Stimulated activated CD8-positive, alpha-beta memory T cell treated with anti-CD3 and anti-CD28 coated beads, Interleukin-15, amount 100 ng/mL, for 48 hours (primary cell): ENCODE measurements at places on chromosomes 7 and 10.
A peak's percentile ranks its signal among the peaks of the same experiment; 100 is the strongest.

GRCh38 chr10:51705774-51706173 lies 6.4 kb upstream of the CSTF2T start:
- DNase-seq, result no peak

GRCh38 chr7:100406767-100407166 lies 21.7 kb downstream of the ZCWPW1 start:
- DNase-seq, result no peak

DNA sequence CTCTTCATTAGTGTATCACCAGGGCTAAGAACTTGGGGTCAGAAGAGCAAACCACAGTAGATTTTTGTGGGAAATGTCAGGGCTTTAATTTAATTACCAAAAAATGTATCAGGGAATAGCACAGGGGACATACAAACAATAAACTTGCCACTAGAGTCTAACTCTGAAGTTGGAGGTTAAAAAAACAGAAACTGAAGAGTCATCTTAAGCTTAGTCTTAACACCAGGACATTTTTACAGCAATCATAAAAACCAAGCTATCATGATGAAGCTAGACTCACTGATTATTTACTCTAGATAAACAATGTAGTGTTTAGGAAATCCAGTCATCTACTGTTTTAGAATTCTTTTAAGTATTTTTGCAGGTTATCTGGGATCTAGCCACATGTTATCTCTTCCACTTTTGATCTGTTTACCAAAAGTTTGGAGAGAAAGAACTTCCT lies 48.4 kb upstream of the GLI3 start:
- DNase-seq, result no peak

DNA sequence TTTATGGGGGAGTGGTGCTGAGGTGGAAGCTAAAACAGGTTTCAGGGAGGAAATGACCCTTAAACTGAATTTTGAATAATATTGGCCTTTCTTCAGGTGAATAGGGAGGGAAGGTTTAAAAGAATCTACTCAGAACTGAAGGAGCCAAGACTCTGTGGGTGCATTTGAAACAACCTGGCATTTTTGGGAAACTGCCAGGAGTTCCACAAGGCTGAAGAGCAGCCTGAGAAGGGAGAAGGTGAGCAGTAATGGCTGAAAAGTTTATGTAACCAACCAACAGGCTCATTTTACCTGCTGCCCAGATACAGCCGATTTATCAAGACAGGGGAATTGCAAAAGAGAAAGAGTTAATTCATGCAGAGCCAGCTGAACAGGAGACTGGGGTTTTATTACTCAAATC lies 4.0 kb upstream of the PANK1 start:
- DNase-seq, result no peak

GRCh38 chr10:28571265-28571664 lies 38.3 kb downstream of the WAC start:
- DNase-seq, result no peak

- no peak for DNase-seq
Observed at GRCh38 chr7:158016180-158017097, 571.2 kb downstream of the PTPRN2 start.

DNA sequence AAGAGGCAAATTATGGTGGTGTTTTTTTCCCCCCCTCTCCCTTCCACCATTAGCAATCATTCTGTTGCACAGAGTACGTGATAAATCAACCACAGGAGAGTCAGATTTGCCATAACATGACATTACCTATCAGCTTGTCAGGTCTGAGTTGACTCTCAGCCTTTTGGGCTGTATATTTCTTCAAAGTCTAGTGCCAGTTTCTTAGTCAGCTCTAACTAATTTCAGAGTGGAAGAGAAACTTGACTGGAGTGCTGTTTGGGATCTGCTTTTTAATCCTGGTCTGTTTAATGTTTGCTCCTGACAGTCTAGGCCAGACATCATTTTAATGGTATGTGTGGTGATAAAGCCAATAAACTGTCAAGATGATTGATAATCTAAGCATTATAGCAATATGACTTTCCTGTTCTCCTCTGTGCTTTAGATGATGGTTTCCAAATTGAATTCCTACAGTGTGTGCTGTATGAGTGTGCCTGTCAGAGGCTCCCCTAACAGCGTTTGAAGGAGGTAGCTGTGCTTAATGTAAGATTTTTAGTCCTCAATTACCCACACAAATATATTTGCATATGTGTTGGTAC lies 76.9 kb downstream of the LRMDA start:
- no peak for DNase-seq

DNA sequence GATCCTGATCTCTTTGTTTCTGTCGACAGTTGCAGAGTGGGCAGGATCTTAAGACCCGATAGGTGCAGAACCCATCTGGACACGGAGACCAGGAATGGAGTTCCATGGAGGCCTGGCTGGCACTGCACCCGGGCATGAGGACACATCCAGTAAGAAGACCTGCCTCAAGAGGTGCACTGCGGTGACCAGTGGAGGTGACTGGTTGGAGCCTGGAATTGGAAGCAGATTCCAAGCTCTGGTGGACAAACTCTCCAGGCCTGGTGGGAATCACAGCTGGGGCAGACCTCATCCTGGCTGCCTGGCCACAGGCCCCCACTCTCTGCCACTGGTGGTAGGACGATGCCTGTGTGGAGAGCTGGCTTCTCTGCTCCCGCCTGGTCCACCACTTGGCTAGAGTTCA lies 31.0 kb downstream of the ZNF775 start:
- no peak for DNase-seq

DNA sequence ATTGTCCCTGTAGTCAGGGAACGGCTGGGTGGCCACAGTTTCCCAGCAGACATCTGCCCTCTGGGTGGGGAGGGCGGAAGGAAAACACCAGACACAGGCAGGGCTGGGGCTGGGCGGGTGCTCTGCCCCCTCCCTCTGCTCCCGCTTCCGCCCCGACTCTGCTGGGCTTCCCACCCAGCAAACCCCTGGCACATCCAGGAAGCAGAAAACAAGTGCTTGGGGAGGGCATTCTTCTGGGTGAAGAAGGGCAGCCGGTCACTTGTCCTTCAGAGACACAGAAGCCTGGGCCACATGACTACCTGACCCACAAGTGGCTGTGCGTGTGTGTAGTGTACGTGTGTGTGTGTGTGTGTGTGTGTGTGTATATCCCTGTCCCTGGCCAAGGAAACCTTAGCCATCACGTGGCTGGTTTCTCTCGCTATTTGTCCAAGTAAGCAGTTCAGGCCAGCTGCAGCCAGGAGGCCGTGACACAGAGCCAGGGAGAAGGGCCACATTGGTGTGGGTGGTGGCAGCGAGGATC lies 77.9 kb downstream of the ZMIZ1 start:
- DNase-seq, result no peak

DNA sequence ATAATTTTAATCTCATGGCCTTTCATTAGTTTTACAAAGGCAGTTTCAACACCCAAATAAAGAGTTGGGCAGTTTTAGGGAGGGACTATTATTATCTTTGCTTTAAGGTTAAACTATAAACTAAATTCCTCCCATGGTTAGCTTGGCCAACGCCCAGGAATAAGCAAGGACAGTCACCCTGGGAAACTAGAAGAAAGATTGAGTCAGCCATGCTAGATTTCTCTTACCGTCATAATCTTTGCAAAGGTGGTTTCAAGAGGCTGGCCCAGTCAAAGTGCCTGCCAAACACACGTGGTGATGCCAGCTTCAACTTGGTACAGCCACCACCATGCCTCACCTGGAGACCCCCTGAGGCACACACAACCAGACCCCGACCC lies 317.4 kb upstream of the SP8 start:
- DNase-seq, result no peak

DNA sequence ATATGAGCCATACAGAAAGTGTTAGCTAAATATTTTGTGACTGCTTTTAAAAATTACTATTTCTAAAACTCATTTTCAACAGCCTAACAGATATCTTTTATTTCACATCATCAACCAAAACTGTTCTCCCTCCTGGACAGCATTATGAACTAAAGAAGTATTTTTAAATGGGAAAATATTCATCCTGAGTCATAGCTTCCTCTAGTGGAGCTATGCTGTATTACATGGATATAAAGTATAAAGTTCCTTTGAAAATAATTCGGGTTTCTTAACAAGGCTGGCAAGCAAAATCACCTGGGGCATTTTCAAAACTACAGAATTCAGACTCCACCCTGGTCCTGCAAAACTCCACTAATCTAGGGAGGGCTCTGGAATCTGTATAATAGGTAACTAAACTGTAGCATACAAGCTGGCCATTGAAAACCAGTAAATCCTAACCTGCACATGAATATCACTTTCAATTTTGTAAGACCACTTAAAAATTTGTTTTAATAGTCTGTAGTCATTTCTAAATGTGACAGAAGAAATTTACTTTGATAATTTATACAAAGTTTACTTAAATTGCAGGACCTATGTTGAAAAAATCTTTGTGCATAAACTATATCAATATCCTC lies 53.5 kb downstream of the SCIN start:
- DNase-seq, result no peak

GRCh38 chr10:128808921-128809440 lies 658.1 kb upstream of the MGMT start:
- DNase-seq, result no peak

- no peak for DNase-seq
Observed at GRCh38 chr7:139990142-139990535, 72.6 kb downstream of the PARP12 start.

GRCh38 chr10:30529373-30529998 lies 95.5 kb downstream of the MAP3K8 start:
- peak; percentile 74 for DNase-seq

- no peak for DNase-seq
Observed at GRCh38 chr7:69374044-69374425, 224.2 kb upstream of the AUTS2 start.

DNA sequence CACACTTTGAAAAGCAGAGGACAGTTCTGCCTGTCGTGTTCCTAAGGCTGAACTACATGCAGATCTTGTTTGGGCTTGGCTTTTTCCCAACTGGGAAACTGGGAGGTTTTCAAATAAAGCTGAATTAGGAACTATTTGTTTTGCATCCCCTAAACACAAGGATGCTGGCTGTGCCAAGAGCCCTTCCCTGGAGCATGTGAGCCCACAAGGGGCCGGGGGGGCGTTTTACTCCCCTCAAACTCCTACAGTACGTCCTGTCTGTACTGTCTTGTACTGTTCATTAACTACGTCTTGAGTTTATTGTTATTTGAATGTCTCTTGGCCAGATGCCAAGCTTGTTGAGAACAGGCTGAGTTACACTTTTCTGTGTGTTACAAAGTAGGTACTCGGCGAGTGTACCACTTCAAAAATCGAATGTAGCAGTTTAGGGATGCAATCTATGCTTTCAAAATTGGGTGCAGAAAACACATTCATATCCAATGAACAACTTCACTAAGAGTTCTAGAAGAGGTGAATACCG lies 94.9 kb downstream of the GFRA1 start:
- DNase-seq, result no peak

DNA sequence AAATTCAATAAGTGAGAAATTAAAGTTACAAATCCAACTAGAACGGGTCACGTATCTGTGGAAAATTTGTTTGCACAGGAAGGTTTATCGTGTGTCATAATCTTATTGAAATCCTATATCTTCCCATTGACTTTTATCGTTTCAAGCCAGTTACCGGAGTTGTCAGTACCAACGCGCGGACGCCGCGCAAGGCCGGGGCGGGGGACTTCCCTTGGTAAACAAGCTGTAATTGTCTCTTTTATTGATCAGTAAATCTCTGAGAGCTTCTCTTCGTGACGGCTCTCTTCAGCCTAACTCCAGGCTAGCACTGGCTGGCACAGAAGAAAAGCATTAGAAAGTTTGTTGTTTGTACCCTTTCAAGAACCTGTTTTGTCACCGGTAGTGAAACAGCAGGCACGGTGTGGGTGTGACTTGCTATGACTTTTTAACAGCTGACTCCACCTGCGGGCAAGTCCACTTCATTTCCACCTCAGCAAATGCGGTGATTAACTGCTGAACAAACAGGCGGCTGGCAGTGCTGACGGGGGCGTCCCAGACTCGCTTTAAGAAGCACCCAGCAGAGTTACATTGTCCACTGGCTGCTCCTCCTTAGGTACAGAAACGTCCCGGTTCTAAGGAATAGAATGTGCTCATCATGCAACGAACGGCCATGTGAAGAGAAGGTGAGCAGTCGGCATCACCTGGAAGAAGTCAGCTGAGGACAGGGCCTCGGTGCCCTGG lies 215.8 kb downstream of the MAD1L1 start:
- DNase-seq, result no peak

- DNase-seq, result no peak
Observed at GRCh38 chr10:35498693-35499092, 106.4 kb upstream of the GJD4 start.

DNA sequence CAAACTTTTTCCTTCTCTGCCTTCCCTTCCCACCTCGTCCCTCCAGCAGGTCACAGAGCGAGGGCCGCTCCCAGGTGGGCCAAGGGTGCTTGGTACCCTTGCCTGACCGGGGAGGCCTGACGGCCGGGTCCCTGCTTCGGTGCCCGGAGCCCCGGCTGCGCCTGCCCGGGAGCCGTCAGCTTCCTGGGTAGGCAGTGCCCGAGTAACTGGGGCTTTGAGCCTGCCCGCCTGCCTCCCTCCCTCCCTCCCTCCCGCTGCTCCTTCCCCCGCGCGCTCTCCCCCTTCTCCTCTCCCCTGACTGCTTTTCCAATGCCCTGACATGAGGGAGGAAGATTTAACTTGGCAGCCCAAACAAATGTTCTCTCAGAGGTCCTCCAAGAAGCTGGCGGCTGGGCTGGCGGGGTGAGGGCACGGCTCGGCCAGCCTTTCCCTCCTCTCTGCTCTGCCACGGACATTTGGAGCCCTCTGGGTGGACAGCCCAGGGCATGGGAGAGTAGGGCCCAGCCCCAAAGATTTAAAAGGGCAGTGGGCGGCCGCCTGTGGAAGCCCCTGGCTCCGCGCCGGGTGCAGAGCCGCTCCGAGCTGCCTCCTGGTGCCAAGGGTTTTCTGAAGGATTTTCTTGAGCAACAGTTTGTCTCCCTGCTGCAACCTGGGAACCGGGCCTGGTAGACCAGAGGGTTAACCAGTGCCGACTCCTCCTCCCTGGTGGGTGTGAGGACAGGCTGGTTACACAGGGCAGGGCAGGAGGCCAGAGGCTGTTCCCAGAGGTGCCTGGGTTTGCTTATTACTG lies 2.0 kb downstream of the ZMIZ1 start:
- no peak for DNase-seq

DNA sequence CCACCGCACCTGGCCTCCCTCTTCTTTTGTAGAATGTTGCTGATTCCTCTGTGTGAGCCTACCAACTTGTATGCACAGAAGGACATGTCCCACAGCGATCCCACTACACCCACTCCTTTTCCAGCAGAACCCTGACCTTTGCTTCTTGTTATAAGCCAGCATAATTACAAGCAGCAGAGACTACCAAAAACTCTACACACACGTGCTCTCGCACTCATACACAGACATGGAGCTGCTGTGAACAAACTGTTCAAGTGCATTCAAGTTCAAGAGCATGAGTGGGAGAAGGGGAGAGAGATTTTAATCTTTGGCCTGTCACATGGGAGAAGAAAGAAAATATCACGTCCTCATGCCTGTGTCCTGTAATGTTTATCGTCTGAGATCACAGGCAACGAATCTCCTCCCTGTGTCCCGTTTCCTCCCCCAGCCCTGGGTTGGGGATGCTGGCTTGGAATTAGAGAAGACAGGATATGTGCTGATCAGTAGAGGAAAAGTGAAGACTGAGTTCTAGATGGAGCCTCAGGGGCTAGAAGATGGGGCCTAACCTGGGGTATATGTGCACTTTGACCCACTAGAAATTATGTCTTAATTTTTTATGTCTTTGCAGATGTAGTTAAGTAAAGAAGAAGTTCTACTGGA lies 79.6 kb downstream of the NHLRC2 start:
- DNase-seq, result no peak
